ENCODE measurements at places on chromosomes 3 and 15.

DNA sequence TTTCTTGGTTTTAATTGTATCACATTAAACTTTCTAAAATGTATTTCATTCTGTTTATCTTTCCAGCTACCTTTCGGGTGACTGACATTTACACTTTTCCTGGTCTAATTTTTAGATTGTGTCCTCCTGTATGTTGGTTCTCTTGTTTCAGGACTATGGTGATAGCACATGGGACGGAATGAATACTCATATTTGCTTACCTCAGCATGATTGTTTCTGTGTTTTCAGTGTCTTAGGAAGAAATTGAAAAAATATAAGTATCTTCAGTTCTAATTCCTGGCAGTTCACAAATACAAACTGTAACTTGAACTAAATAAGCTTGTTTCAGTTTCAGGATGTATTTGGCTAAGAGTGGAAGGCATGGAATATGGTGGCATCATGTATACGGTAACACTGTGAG is 80.1 kb upstream of the ROBO1 start:
- no peak for DNase-seq

GRCh38 chr3:115550285-115550761 is 73.0 kb upstream of the GAP43 start:
- no peak for DNase-seq

DNA sequence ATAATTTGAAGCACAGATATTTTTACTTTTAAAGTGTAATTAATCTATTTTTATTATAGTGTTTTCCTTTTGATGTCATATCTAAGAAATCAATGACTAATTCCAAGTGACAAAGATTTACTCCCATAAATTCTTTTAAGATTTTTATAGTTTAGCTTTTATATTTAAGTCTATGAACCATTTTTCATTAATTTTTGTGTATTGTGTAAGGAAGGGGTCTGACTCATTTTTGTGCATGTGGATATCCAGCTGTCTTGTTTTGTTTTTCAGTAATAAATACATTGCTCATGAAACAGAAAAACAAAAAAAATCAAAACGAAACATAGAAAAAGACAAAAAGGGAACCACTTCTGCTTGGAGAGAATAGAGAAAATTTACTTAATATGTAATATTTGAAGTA is 145.1 kb downstream of the EPHA6 start:
- DNase-seq = no peak

GRCh38 chr3:161443921-161444693 is 52.5 kb upstream of the OTOL1 start:
- no peak for DNase-seq

- no peak for DNase-seq
These were observed 276.9 kb upstream of the IL12A start for GRCh38 chr3:159711560-159712333.

Measured in activated CD4-positive, alpha-beta T cell treated with anti-CD3 and anti-CD28 coated beads, Interleukin-10, Interleukin-2, amounts not matched to agents 100 ng/mL and 50 ng/mL, durations not matched to agents 16 hours and 8 hours (primary cell).